KBM-7 (cell line): ENCODE measurements at places on chromosomes 3 and 15.
A peak's percentile ranks its signal among the peaks of the same experiment; 100 is the strongest.

DNA sequence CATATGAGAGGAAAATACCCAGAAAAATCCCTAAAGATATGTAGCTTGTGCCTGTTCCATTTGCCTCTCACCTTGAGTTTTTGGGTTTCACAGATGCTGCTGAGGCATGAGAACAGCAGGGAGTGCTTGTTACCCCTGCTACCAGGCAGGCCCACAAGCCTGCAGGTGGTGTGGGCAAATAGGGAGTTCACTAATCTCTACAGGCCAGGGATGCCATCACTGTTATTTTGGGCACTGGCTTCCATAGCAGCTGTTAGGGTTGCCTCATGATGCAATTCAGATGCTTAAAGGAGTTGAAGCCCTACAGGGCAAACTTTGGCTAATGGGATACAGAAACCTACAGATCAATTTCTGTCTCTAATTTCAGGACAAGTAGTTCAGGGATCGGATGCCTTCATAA, 873.5 kb downstream of the OTOL1 start:
- DNase-seq, result no peak

- DNase-seq, result no peak
Measured at GRCh38 chr15:54373332-54373731, 395.1 kb downstream of the UNC13C start.

GRCh38 chr3:125334675-125335560, 40.2 kb downstream of the ZNF148 start:
- DNase-seq, result no peak

GRCh38 chr15:84790676-84791075, 26.5 kb upstream of the ALPK3 start:
- no peak for DNase-seq

- no peak for DNase-seq
Measured at GRCh38 chr3:23217872-23218554, 14.9 kb downstream of the UBE2E2 start.

DNA sequence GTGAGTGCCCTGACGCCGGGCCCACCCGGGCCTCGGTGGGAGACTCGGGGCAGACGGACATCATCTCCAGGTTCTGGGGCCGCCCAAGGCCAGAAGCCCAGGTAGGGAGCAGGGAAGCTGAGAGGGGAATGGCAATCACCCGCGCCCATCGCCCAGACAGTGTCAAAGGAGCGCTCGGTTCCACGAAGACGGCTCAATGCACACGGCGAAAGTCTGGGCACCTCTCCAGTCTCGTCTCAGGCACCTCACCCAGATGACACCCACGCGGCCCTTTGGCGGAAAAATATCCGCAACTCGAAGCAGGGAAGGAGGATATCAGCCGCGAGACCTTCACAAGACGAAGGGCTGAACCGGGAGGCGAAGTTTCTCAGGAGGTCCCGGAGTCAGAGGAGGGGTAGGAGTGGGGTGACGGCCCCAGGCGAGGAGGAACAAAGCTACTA, 916 bp downstream of the IL17RD start:
- no peak for DNase-seq

DNA sequence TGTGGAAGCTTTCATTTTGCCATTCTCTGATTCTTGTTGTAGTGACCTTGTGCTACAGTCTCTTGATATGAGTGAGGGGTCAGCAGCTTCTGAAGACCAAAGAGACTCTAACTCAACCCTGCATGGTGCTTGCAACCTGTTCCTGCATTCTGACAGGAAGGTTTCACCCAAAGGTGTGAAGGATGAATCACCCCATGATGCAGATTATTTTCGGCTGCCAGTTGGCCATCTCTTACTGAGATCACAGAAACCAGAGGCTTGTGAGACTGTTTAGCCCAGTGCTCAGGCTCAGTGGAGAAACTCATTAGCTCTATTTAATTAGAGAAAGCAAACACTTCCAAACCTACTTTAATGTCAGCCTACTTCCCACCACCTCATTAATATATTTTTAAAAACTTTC, 29.2 kb upstream of the TPRG1 start:
- DNase-seq, result no peak

DNA sequence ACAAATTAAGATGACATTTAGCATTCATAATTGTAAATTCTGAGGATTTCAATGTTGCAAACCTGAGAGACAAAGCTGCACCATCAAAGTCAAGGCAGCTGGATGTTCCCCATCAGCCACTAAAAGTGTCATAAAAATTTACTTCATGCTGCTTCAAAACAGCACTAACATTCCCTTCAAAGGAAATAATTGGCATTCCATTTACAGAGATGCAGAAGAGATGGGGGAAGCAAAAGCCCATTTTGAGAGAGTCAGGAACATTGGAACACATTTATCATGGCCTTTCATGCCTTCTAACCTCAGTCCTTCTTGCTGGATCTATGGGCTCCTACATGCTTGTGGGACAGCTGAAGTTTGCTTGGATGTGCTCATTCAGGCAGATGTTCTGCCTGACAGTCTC, 6.4 kb upstream of the TMEM158 start:
- no peak for DNase-seq

- DNase-seq, result no peak
Measured at GRCh38 chr15:43516801-43517353, 531 bp upstream of the MAP1A start.

GRCh38 chr15:101210058-101210457, 41.8 kb downstream of the CHSY1 start:
- no peak for DNase-seq

- DNase-seq, result no peak
Measured at GRCh38 chr3:63918321-63918720, 6.1 kb upstream of the SCAANT1 start.

GRCh38 chr15:63490345-63491034, 13.9 kb upstream of the USP3 start:
- DNase-seq, result peak; percentile 45

GRCh38 chr3:178802993-178803693, 266.9 kb downstream of the KCNMB2 start:
- no peak for DNase-seq

DNA sequence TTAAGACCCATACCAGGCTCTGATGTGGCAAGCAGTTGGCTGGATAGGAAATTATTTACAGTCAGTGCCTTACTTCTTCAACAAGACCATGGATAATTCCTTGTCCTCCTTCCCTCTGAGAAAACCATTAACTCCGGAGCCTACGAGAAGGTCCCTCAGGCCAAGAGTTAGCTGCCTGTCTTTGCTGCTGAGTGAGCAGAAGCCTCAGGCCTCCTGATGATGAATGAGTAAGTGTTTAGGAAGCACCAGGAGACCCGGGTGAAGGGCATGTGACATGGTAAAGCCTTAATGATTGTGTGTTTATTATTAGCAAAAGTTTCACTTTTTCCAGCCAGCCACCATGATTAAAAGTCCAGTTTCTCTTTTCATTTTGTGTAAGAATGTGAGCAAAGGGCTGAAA, 174.9 kb upstream of the TOPAZ1 start:
- no peak for DNase-seq

- DNase-seq, result no peak
Measured at GRCh38 chr3:153355559-153355958, 193.5 kb downstream of the RAP2B start.

DNA sequence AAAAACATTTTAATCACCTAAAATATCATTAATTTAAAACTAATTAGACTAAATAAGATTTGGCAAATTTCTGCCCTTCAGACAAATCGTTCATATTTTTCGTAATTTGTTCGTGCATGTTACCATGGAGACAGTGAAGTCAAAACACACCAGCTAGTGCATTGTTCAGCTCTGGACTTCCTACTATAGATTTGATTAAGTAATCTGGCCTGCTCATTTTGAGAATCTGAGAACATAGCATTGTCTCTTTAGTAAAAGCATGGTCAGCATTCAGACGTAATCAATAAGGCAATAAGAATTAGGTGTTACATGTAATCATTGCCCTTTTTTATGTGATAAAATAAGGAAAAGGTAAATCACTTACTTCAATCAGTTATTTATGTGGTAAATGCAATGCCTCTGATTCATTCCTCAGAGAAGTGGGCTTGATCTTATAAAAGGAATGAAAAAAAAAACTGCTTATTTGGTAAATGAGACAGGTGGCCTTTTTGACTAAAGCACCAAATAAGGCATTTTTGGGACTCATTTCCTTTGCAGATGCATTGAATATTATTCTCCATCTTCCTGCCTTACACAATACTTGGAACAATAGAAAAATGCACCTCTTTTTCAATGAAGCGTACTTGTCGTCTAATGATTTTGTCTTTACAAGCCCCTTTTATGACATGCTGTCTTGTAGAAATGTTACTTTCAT, 84.5 kb upstream of the FNDC3B start:
- DNase-seq, result no peak

DNA sequence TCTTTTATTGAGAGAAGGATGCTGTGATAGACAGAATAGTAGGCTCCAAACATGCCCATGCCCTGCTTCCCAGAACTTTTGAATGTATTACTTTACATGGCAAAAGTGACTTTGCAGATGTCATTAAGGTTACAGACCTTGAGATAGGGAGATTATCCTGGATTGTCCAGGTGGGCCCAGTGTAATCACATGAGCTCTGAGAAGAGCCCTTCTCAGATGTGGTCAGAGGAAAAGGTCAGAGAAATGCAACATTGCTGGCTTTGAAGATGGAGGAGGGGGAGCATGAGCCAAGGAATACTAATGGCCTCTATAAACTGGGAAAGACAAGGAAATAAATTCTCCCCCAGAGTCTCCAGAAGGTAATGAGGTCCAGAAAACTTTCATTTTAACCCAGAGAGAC, 45.8 kb upstream of the LYZL4 start:
- DNase-seq, result no peak

DNA sequence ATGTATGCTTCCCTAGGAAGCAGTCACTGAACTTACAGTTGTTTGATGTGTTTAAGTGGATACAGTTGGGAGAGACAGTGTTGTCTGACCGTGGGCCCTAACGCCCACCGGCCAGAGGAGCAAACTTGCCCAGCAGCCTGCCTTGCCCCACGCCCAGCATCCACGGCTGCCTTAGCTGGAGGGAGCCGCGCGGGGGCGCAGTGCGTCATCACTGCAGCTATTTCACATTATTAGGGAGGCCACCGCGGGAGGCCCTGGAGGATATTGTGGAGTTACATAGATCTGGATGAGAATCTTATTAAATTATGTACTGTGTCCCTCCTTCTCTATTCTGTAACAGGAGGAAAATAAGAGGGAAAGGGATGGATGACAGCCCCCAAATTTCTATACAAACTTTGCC, 267.2 kb downstream of the GABRG3 start:
- DNase-seq, result no peak

- DNase-seq, result no peak
Measured at GRCh38 chr3:61780016-61780415, 218.6 kb downstream of the PTPRG start.

DNA sequence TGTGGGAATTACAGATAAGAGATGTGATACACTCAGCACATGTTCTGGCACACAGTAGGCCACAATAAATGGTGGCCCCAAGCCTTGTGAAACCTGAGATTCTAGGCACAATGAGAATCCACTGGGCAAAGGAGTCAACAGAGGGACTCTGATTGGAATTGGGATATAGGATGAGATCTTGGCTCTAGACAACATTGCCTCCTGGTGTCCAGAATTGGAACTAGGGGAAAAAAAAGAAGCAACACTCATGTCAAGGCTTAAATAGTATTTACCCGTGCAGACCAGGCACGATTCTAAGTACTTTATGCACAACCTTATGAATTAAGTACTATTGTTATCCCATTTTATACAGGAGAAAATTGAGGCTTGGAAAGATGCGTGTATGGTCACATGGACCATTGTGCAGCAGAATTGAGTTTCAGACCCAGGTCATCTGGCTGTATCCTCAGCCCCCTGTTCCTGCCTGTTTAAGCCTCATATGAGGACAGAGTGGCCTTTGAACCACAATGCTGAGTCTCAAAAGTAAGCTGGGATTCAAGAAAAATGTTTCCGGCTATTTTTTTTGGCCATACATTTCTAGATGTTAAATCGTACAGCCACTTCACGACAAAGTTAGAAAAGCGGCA, 124.8 kb downstream of the SV2B start:
- DNase-seq, result peak; percentile 70

- DNase-seq, result no peak
Measured at GRCh38 chr3:148958696-148959095, 32.6 kb upstream of the GYG1 start.

- DNase-seq, result no peak
Measured at GRCh38 chr3:87410110-87410509, 133.7 kb upstream of the POU1F1 start.

GRCh38 chr3:14518893-14519292, 21.2 kb downstream of the GRIP2 start:
- no peak for DNase-seq

DNA sequence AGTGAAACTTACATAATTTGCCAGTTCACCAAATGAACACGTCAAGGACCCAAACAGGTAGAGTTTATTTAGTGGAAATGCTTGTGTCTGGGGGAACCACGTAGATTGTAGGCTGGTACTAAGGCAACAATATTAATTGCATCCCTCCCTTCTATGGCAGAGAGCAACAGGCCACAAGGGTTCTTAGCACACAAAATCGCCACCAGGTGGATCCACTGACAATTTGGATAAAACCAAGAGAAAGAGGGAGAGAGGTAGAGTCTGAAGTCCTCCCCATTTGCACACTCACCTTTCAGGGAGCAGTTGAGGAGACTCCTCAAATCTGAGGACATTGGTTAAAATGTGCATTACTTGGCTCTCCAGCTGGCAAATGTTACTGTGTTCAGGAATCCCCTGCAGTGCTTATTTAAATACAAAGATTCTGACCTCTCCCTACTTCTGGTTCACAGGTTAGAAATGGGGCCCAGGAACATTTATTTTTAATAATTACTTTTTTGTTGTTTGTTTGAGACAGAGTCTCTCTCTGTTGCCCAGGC, 181.0 kb upstream of the FEZF2 start:
- no peak for DNase-seq

DNA sequence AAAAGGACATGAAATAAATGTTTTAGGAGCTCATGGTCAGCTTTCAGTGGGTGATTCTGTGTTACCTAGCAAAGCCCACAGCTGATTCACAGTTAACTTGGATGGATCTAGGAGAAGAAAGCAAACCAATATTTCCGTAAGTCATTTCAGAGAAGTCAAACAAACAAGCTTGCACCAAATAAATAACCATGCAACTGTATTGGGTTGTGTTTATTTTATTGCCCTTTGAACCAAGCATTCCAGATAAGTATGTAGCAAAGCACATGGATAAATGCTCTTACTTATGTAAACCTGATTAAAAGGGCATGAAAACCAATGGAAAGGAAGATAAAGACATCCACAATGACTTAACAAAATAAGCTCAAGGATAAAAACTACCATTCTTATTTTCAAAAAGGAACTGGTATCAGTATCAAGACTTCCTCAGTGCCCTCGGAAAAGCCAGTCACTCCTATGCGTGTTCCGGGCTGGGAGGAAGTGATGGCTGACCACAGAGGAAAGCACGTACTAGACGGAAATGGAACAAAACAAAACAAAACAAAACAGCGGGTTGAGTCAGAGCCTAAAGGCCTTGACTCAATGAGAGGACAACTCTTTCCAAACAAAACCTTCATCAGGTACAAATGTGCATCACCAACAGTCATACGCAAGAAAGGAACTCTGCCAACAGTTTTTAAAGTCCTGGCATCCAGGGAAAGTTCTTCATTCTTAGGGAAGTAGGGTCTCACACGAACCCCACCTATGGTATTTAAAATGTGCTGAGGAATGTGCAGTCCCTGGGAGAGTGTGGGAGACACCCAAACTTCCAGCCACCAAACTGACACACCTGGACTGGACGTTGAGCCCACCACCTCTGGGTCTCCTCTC, 103.3 kb downstream of the SNRK start:
- DNase-seq, result peak; percentile 76
